Activated naive CD8-positive, alpha-beta T cell treated with anti-CD3 and anti-CD28 coated beads, Interleukin-2, amount 50 U/mL, for 24 hours (primary cell): ENCODE measurements at places on chromosomes 5 and 9.

DNA sequence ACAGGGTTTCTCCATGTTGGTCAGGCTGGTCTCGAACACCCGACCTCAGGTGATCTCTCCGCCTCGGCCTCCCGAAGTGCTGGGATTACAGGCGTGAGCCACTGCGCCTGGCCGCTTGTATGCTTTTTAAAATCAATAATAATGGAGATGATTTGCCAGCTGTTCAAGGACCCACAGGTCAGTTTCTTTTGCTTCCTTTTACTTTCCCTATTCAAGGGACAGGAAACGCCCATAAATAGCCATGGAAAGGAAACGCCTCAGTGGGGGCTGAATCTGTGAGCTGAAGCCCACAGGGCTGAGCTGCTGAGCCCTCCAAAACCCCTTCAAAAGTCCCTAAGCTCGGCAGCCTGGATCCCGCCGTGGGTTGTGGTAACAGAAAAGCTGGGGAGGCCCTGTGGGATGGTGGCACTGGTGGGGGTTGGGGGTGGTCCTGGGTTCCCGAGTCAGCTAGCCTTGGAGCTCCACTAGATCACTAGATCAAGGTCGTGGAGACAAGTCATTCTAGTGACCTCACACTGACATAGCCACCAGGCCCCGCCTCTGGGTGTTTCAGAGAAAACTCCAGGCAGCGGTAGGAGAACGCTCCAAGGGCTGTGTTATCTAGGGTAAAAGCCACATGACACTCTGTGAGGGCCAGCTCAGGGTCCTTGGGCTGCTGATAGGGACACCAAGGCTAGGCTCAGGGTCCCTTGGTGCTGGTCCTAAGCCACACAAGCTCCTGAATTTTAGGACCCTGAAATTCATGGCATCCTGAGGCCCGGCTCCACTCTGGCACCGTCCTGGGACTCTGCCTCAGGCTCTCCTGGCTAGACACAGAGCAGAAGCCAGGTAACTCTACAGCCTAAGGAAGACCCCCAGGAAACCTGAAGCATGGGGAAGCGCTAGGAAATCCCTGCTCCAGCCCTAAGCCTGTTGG, 18.0 kb upstream of the DUSP1 start:
- DNase-seq: no peak
- no peaks in the 10 kb centered on the region for H3K27me3 ChIP-seq
- H3K27ac ChIP-seq: no peak overlapping the region
- no peaks in the 10 kb centered on the region for H3K36me3 ChIP-seq

GRCh38 chr9:36889844-36890243, 144.2 kb downstream of the PAX5 start:
- DNase-seq: no peak
- no peaks in the 10 kb centered on the region for H3K36me3 ChIP-seq
- no peaks in the 10 kb centered on the region for H3K4me1 ChIP-seq
- H3K27ac ChIP-seq: no peak overlapping the region
- H3K4me3 ChIP-seq: no peak overlapping the region

- no peaks in the 10 kb centered on the region for H3K36me3 ChIP-seq
- H3K27me3 ChIP-seq: no peaks in the 10 kb centered on the region
- DNase-seq: no peak
- no peak overlapping the region for H3K4me3 ChIP-seq
- H3K4me1 ChIP-seq: no peaks in the 10 kb centered on the region
Observed at GRCh38 chr5:137190441-137190840, 308.7 kb downstream of the SPOCK1 start.

DNA sequence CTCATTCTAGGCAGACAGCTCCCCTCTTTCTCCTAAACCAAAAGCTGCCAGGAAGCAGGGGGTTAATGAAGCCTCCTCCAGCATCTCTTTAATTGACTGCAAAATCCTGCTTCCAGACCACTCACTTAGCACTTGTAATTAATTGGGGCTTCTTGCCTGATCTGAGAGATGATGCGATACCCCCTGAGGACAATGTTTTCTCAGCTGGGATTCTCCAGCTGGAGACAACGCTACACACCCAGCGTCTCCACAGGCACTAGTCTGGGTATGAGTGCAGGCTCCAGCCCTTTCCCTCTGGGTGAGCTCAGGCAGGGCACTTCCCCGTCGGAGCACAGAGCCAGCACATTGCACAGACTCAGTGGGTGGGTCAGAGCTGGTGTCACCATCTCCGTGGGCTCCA, 16.1 kb downstream of the CPLX2 start:
- peaks cover 2% of the 10 kb centered on the region for H3K27me3 ChIP-seq
- no peaks in the 10 kb centered on the region for H3K4me1 ChIP-seq
- H3K27ac ChIP-seq: no peak overlapping the region
- H3K36me3 ChIP-seq: peaks cover 2% of the 10 kb centered on the region

DNA sequence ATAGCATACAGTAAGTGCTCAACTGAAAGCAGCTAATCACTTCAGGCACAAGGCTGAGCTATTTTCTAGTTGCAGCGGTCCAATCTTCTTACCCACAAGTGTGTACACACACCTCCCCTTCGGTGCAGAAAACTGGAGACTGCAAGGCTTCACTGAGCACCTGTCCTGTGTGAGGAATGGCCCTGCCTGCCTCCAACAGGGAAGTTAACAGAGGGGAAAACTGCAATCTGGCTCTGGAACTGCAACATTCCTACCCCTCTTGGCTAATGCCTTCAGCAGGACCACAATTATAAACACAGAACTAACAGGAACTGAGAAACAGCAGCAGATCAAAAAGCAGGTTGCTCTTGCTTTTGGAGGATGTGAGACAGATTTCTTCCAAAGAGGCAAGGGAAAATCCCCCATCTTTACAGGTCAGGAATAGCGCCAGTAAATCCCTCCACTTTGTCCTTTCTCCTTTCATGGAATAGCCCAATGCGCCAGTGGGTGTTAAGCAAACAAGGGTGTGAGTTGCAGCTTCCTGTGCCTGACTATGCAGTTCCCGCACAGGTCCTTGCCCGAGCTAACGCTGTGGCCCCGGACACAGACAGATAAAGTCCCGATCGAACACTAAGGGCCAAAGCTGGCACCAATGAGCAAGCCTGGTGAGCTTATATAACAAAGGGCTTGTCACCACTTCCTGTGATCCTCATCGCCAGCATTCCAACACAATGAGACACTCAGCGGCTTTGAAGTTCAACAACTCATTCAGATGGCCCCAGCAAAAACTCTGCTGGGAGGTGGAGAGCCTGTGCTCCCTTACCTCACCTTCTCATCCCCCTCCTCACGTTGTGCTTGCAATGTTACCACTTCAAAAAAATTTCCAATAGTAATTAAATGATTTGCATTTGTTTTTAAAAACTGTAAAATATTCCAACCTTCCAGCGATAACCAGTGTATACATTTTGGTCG, 21.5 kb downstream of the SHB start:
- no peak overlapping the region for H3K4me3 ChIP-seq
- no peaks in the 10 kb centered on the region for H3K27me3 ChIP-seq
- H3K4me1 ChIP-seq: peaks cover 5% of the 10 kb centered on the region
- H3K36me3 ChIP-seq: no peaks in the 10 kb centered on the region
- no peak for DNase-seq
- H3K27ac ChIP-seq: no peak overlapping the region

DNA sequence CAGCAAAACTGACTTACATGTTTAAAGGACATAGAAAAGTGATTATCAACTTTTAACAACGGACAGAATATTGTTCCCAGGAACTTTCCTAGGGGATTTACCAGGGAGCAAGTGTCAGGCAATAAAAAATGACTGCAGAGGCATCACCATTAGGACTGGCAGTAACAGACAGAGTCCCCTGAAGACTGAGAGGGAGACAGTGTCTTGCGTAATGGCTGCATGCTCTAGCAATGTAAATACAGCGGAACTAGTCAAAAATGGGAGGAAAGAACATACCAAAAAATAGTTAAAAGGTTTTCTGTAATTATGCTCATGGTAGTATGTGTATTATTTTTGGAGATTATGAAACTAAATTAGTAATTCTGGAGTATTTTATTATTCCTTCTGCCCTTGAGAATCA, 181.8 kb downstream of the CRB2 start:
- no peak for DNase-seq
- no peak overlapping the region for H3K4me3 ChIP-seq
- no peaks in the 10 kb centered on the region for H3K27me3 ChIP-seq
- H3K27ac ChIP-seq: no peak overlapping the region
- H3K4me1 ChIP-seq: peaks cover 7% of the 10 kb centered on the region

- DNase-seq: no peak
- H3K36me3 ChIP-seq: no peaks in the 10 kb centered on the region
- H3K27me3 ChIP-seq: peaks cover 4% of the 10 kb centered on the region
- no peak overlapping the region for H3K27ac ChIP-seq
- H3K4me1 ChIP-seq: no peaks in the 10 kb centered on the region
- no peak overlapping the region for H3K4me3 ChIP-seq
Observed at GRCh38 chr5:119626086-119626485, 3.3 kb upstream of the FAM170A start.

GRCh38 chr9:126809068-126809467, 4.2 kb downstream of the ZBTB43 start:
- H3K36me3 ChIP-seq: peaks cover 30% of the 10 kb centered on the region
- H3K4me1 ChIP-seq: peaks cover 45% of the 10 kb centered on the region
- no peaks in the 10 kb centered on the region for H3K27me3 ChIP-seq
- no peak for DNase-seq
- no peak overlapping the region for H3K4me3 ChIP-seq

- no peak for DNase-seq
- H3K4me1 ChIP-seq: no peaks in the 10 kb centered on the region
- H3K27ac ChIP-seq: no peak overlapping the region
- no peaks in the 10 kb centered on the region for H3K27me3 ChIP-seq
- no peak overlapping the region for H3K4me3 ChIP-seq
Observed at GRCh38 chr9:134375430-134376385, 49.5 kb downstream of the RXRA start.

- H3K27me3 ChIP-seq: peaks cover 53% of the 10 kb centered on the region
- H3K36me3 ChIP-seq: no peaks in the 10 kb centered on the region
- H3K4me1 ChIP-seq: peaks cover 23% of the 10 kb centered on the region
- H3K4me3 ChIP-seq: no peak overlapping the region
- DNase-seq: no peak
Observed at GRCh38 chr5:32707418-32707997, 3.6 kb upstream of the NPR3 start.

DNA sequence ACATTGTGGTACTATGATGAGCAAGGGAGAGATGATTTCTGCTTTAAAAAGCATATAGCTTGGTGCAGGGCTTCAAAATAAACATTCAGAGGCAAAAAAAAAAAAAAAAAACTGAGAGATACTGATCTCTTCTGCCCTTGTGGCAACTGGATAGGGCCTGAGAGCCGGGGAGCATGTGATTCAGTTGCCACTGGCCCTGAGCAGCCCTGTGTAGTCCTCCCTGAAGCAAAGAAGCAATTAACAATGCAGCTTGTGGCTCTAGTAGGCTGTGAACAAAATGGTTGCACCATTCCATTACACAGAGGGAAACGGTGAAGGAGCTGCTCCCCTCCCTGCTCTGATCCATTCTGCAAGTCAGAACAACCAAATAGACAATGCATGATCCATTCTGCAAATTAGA, 347.5 kb upstream of the DAB2 start:
- no peak overlapping the region for H3K27ac ChIP-seq
- H3K36me3 ChIP-seq: no peaks in the 10 kb centered on the region
- H3K4me3 ChIP-seq: no peak overlapping the region
- H3K4me1 ChIP-seq: no peaks in the 10 kb centered on the region
- no peak for DNase-seq

- DNase-seq: no peak
- no peaks in the 10 kb centered on the region for H3K36me3 ChIP-seq
- no peaks in the 10 kb centered on the region for H3K27me3 ChIP-seq
- H3K4me1 ChIP-seq: no peaks in the 10 kb centered on the region
- no peak overlapping the region for H3K4me3 ChIP-seq
Observed at GRCh38 chr9:102355982-102356381, 617.5 kb upstream of the GRIN3A start.

DNA sequence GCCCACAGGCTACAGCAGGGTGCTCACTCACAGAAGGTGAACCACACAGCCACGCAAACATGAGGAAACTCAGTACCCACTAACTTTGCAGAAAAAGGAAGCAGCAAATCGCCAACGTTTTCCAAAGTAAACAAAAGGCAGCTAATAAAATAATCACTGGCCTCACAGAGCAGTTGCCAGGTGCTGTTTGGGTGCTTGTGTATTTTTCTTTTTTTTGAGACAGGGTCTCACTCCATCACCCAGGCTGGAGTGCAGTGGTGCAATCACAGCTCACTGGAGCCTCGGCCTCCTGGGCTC, 3.8 kb downstream of the SNAPC4 start:
- no peak overlapping the region for H3K27ac ChIP-seq
- no peak overlapping the region for H3K4me3 ChIP-seq
- H3K36me3 ChIP-seq: peaks cover 46% of the 10 kb centered on the region
- no peaks in the 10 kb centered on the region for H3K27me3 ChIP-seq

GRCh38 chr9:123081824-123082223, 48.4 kb downstream of the GPR21 start:
- no peaks in the 10 kb centered on the region for H3K27me3 ChIP-seq
- no peak for DNase-seq
- peaks cover 2% of the 10 kb centered on the region for H3K4me1 ChIP-seq
- H3K36me3 ChIP-seq: peaks cover 20% of the 10 kb centered on the region

DNA sequence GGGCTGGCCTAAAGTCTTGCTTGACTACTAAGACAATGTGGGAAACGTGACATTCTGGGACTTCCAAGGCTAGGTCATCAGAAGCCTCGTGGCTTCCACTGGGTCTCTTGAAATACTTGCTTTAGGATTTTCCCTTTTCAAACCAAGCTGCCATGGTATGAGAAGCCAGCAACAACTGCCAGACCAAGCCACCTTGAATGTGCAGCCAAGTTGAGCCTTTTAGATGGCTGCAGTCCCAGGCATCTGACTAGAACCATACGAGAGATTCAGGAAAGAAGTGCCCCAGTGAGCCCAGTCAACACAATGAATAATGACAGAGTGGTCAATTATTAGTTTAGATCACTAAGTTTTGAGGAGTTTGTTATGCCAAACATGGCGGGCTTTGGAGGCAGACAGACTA, 143.3 kb downstream of the SLF1 start:
- no peak overlapping the region for H3K4me3 ChIP-seq
- peaks cover 7% of the 10 kb centered on the region for H3K27me3 ChIP-seq
- no peaks in the 10 kb centered on the region for H3K36me3 ChIP-seq
- no peak for DNase-seq
- no peak overlapping the region for H3K27ac ChIP-seq
- no peaks in the 10 kb centered on the region for H3K4me1 ChIP-seq

GRCh38 chr9:32811246-32811645, 27.9 kb downstream of the TMEM215 start:
- H3K27ac ChIP-seq: no peak overlapping the region
- no peak overlapping the region for H3K4me3 ChIP-seq
- no peaks in the 10 kb centered on the region for H3K36me3 ChIP-seq
- DNase-seq: no peak
- peaks cover 7% of the 10 kb centered on the region for H3K27me3 ChIP-seq
- no peaks in the 10 kb centered on the region for H3K4me1 ChIP-seq

DNA sequence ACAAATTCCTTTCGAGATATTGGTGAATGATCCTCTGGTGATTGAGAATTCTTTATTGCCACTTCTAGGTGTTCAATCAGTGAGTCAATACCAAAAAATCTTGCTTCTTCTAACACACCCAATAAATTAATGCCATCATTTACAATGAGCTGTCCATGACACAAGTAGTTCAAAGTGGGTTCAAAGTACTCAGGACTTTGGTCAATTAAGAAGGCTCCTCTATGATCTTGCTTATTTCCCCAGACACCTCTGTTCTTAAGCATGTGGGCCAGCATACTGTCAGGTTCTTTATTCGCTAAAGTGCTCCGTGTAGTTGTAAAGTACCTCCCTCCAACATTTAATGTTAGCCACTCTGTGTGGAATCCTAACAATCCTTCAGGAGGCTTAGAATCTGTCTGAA, 127.1 kb downstream of the WDR70 start:
- no peak overlapping the region for H3K4me3 ChIP-seq
- no peaks in the 10 kb centered on the region for H3K4me1 ChIP-seq
- H3K36me3 ChIP-seq: peaks cover 56% of the 10 kb centered on the region
- DNase-seq: no peak
